ENCODE measurements at places on chromosomes 7 and 10.

GRCh38 chr10:119206603-119207365, 587 bp upstream of the GRK5 start:
- DNase-seq: peak; percentile 87

GRCh38 chr7:105849122-105849855, 27.1 kb downstream of the ATXN7L1 start:
- no peak for DNase-seq

DNA sequence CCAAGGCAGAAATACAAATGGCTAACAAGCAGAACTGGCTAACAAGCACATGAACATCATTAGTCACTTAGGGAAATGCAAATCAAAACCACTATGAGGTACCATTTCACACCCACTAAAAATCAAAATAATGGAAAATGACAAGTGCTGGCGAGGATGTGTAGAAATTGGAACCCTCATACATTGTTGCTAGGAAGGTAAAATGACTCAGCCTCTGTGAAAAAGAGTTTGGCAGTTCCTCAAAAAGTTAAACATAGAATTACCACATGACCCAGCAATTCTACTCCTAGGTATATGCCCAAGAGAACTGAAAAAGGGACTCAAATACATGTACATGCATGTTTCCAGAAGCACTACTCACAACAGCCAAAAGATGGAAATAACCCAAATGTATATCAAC, 52.8 kb upstream of the ANAPC16 start:
- DNase-seq: no peak

- no peak for DNase-seq
Measured at GRCh38 chr7:83484826-83485225, 164.1 kb downstream of the SEMA3E start.

Data from hindlimb muscle (tissue), 1 donor.